ENCODE measurements at places on chromosomes 6 and 20.

DNA sequence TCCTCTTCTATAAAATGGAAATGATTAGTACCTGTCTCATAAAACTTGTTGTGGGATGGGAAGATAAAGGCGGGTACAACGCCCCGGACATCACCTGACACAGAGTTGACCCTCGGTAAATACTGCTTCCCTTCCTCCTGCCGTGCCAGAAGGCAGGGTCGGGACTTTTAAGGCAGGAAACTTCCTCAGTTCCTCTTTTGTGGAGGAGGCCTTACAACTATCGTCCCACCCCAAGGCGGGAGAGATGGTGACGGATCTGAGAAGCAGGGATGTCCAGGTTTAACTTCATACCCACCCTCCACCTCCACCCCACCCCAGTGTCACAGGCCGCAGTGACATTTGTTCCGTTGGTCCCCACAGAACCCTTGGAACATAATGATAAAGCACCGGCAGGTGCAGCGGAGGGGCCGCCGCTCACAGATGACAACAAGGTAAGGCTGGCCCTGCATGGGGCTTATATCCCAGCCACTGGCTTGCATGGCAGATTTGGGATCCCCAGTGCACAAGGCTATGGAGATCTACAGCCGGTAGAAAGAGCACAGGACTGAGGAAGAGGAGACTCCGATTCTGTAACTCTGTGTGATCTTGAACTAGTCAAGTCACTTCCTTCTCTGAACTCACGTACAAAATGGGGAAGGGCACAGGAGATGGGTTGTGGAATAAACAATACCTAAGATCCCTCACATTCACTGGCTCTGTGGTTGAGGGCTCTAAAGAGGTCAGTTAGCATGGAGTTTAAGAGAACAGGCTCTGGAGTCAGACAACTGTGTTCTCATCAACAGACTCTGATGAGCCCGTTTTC lies 764 bp downstream of the DNTTIP1 start:
- DNase-seq, result no peak

GRCh38 chr6:105570416-105570815 lies 167.5 kb upstream of the PREP start:
- DNase-seq, result no peak

DNA sequence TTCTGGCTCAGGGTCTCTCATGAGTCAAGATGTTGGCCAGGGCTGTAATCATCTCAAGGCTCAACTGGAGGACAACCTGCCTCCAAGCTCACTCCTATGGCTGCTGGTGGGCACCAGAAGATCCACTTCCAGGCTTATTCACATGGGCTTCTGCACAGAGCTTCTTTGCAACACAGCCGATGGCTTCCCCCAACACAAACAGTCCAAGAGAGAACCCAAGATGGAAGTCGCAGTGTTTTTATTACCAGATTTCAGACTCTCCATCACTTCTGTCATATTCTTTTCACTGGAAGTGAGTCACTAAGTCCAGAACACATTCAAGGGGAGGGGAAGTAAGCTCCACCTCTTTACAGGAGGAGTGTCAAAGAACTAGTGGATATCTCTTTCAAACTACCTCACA lies 75.5 kb downstream of the CD164 start:
- DNase-seq, result no peak

GRCh38 chr20:51888291-51888690 lies 86.0 kb upstream of the SALL4 start:
- DNase-seq, result no peak

DNA sequence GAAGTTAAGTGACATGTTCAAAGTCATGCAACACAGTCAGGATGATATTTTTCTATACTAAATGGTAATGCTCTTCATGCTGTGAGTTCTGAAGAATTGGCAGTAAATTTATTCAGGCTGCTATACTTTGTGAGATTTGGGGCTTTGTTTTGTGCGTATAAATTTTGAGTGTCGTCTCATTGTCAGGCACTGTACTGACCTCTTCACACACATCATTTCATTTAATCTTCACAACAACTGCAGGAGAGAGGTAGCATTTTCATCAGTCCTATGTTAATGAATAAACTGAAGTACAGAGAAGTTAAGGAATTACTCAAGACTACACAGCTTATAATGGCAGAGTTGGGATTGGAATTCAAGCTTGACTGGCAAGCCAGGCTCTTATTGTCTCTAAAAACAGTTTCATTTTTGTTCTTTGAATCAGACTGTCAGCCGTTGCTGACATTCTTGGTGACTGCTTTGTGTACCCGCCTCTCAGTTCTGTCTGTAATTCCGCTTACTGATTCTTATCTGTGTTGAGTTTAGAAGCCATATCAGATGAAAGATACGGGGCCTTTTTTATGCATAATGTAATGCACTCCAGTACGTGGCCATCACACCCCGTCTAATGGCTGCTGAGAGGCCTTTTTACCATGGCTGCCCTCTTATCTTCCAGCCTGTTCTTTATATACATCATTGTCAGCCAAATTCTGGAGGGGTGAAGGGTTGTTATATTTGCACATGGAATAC lies 274.9 kb downstream of the UTRN start:
- DNase-seq, result no peak

- DNase-seq, result peak; percentile 43
Observed at GRCh38 chr20:64101731-64102621, 5.4 kb downstream of the NPBWR2 start.

GRCh38 chr6:151290877-151291721 lies 51.3 kb downstream of the AKAP12 start:
- no peak for DNase-seq

- DNase-seq, result no peak
Observed at GRCh38 chr6:105940990-105941389, 145.1 kb upstream of the PRDM1 start.

GRCh38 chr20:5181958-5182357 lies 55.1 kb downstream of the CDS2 start:
- DNase-seq, result no peak

GRCh38 chr6:38495518-38495917 lies 144.2 kb downstream of the BTBD9 start:
- DNase-seq, result no peak

- no peak for DNase-seq
Observed at GRCh38 chr20:24966317-24967012, 17.4 kb downstream of the CST7 start.

GRCh38 chr20:3748073-3748472 lies 15.6 kb downstream of the HSPA12B start:
- DNase-seq, result no peak

DNA sequence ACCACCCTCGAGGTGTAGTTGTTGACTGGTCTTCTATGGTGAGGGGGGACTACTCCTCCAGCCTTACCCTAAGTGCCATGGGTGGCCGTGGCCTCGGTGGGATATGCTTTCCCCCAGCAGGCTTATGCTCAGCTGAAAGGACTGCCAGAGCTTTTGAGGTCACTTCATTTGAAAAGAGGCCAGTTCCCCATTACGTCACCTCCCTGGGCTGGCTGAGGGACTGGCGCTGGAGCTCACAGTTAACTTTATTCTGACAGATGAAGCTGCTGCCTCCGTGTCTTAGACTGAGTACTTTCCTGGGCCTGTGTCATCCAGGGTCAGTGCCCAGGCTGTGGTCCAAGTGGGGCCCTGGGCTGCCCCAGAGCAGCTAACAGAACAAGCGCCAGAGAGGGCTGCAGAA lies 42.8 kb upstream of the PCMTD2 start:
- DNase-seq, result no peak

- peak; percentile 45 for DNase-seq
Observed at GRCh38 chr20:63698739-63699465, 2.5 kb downstream of the TNFRSF6B start.

- DNase-seq, result no peak
Observed at GRCh38 chr6:6332811-6333244, 12.4 kb upstream of the F13A1 start.

DNA sequence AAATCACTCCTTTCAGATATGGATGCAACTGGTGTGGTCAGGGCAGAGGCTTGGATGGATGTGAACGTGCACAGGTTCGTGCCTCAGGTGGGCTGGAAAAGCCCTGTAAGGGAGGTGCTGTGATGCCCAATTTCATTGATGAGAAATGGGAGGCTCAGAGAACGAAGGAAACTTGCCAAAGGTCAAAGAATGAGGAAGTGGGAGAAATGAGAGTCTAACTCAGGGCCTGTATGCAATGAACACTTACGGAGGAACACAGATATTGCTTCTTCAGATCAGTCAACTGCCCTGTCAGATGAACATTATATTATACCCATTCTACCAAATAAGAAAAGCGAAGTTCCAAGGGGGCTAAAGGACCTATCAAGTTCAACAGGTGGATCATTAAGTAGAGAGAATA lies 134.7 kb downstream of the RCAN2 start:
- DNase-seq, result no peak

DNA sequence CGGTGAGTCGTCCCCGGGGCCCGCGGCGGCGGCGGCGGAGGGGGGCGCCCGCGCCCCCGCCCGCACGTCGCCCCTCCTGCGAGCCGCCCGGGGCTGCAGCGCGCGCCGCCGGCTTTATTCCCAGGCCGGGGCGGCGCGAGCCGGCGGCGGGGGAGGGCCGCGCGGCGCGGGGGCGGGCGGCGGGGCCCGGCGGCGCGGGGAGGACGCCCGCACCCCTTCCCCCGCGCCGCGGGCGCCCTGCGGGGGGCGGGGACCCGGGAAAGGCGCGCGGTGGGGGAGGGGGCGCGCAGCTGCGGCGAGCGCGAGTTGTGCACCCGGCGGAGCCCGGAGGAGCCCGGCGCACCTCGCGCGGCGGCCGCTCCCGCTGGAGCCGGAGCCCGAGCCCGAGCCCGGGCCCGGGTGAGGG lies 646 bp downstream of the HMGA1 start:
- DNase-seq, result no peak

DNA sequence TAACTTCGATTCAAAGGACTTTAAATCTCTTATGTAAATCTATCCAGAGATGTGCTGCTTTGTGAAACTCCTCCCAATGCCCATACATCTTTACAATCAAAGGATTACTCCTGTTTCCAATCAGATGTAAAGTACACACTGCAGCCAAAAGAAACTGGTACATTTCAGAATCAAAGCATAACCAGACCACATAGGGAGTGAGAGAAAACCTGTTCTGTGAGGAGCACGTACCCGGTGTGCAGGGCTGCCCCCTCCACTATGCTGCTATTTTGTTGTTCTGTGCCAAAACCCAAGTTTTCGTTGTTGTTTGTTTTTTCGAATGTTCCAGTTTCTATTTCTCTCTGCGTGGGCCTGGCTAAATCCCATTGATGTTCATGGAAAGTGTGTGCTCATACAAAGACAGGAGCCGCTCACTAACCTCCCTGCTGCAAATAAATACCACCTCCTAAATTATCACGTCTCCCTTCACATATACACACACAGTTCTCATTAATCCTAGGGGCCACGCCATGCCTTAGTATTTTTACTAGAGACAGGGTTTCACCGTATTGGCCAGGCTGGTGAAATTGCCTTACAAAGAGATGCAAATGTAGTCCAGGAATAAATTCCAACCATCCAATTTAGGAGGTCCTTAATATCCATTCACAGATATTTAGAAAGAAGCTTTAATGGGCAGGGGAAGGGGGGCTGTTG lies 52.9 kb downstream of the ATP9A start:
- no peak for DNase-seq

- no peak for DNase-seq
Observed at GRCh38 chr20:54389596-54390280, 85.7 kb upstream of the DOK5 start.

DNA sequence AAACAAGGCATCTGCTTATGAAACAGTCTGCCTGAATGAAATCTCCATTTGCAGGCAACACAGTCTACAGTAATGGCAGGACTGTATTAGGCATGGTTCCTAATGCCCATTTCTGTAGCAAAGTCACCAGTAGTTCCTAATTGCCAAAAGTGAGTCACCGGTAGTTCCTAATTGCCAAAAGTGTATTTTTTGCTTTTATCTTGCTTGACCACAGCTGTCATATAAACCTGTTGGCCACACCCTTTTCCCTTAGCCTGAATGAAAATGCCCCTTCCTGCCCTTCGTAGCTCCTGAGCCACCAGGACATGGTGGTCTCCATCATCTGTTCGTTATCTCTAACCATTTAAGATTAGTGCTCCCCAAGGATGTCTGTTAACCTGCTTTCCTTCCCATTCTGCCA lies 34.5 kb downstream of the MTHFD1L start:
- no peak for DNase-seq

GRCh38 chr6:100464903-100465700 lies at the start of gene SIM1:
SIM1 (minus strand) TSS chr6:100464921; CDS start chr6:100463468, 1,453 bp downstream.
- DNase-seq, result no peak

GRCh38 chr6:121748376-121748775 lies 312.9 kb downstream of the GJA1 start:
- DNase-seq, result no peak

GRCh38 chr6:47737406-47737805 lies 39.0 kb downstream of the ADGRF4 start:
- DNase-seq, result no peak

DNA sequence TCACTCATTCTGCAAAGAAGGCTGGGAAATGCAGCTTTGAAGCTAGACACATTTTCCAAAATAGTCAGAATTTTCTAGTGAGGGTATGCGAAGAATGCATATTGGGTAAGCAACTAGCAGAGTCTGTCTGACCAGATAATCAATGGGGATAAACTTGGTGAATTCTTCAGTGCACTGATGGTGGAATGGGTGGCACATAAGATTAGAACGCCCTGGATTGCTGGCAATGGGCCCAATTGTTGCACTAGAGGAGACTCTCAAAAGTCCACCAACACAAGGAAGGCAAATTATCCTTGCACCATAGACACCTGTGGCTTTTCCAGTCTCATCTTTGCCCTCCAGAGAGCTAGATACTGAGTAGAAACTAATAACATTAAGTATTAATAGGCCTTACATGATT lies 167.6 kb downstream of the PTPRT start:
- no peak for DNase-seq

- no peak for DNase-seq
Observed at GRCh38 chr6:111651185-111652034, 45.7 kb upstream of the TRAF3IP2 start.

- DNase-seq, result no peak
Observed at GRCh38 chr20:49400904-49401303, 81.6 kb downstream of the KCNB1 start.

DNA sequence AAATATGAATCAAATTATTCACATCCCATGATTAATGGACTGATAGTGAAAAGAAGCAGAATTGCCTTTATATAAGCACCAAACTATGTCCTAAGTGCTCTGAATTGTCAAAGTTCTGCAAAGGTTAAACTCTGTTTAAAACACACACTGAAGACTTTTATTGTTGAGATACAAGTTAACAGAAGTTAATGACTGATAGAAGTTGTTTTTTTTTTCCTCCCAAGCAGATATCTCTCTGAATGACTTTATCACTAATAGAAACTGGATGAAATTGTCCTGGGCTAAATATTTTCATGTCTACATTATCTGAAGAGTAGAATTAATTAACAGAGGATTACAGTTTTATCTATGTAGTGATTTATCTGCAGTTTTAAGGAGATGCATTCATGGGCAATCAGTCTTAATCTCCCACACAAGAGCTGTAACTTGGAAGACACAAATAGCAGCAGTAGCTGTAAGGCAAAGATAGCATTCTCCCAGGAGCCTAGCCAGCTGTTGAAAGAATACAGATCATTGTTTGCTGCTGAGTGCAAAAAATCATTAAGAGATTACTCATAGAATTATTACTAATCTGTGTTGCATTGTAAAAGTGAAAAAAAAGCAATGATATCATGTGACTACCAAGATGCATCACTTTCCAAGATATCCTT lies 49.9 kb downstream of the BMP5 start:
- no peak for DNase-seq

GRCh38 chr6:139117734-139118133 lies 17.1 kb upstream of the HECA start:
- no peak for DNase-seq

Data from stimulated activated CD8-positive, alpha-beta memory T cell treated with anti-CD3 and anti-CD28 coated beads, Interleukin-7, amount 100 ng/mL, for 24 hours (primary cell).